Suppressor macrophage treated with lipopolysaccharide for 1 hour (primary cell): ENCODE measurements at places on chromosomes 4 and X.

GRCh38 chr4:5389756-5390310, 318.5 kb downstream of the EVC2 start:
- DNase-seq = no peak

GRCh38 chrX:15739886-15740285, 1.8 kb downstream of the CA5B start:
- DNase-seq = no peak

DNA sequence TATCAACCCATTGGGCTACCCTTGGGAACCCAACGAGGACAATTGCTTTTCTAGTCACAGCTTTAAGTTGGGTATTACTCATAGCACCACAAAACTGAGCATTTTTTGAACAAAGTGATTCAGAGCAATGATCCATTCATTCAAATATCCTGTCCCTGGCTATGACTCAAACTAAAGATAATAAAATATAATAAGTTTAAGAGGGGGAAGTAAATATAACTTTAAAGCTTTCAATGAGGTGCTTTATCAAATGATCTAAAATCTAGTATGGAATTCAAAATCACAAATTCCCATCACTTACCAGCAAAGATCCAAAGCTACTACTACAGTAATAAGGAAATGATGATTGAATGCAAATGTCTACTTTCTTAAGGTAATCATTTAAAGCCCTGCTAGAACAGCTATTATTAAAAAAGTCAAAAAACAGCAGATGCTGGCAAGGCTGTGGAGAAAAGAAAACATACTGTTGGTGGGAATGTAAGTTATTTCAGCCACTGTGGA, 39.8 kb upstream of the S100G start:
- DNase-seq = no peak

DNA sequence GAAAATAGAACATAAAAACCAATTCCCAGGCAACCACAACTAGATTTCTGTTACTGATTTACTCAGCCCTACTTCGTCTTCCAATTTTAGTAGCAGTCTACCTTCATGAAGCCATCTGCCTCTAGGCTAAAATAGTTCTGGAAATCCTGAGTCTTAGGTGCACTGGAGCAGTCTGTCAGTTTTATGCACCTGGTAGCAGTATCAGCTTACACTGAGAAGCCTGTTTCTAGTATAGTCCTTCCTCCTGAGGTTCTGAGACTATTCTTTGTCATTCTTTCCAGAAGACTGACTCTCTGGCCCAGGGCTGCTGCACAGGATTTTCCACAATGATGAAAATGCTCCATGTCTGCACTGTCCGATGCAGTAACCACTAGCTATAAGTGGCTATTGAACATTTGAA, 16.9 kb upstream of the HPRT1 start:
- DNase-seq = no peak

DNA sequence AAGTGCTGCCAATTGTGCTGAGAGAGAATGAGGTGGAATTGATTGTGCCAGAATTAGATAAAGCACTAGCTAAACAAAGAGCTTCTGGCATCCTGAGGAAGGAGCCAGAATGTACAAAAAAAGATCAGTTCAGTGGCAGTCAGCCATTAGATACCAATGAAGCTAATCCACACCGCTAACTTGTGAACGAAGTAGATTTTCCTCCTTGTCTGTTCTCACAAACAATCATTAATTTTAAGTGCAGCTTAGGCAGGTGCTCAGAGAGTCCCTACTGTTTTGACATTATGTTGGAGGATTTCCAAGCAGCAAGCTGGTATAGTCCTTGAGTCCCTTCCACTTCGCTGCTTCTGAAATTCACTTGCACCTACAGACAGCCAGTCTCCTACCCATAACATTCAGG, 617.4 kb downstream of the CENPC start:
- no peak for DNase-seq

GRCh38 chrX:22800360-22800759, 199.4 kb upstream of the DDX53 start:
- DNase-seq = peak; percentile 38

GRCh38 chr4:183589461-183590099, 69.4 kb downstream of the RWDD4 start:
- no peak for DNase-seq

DNA sequence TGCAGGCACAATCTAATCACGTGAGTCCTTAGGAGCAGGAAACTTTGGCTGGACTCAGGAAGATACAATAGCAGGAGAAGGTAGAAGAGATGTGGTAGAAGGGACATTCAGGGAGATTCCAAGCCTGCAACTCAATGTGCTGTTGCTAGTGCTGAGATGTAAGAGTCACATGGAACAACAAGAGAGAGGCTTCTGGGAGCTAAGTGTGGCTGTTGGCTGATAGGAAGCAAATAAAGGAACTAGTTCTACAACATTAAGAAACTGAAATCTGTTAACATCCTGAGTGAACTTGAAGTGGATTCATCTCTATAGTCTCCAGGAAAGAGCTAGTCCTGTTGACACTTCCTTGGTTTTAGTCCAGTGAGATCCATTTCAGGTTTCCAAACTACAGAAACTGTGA, 1207.4 kb downstream of the ADGRL3 start:
- peak; percentile 34 for DNase-seq

DNA sequence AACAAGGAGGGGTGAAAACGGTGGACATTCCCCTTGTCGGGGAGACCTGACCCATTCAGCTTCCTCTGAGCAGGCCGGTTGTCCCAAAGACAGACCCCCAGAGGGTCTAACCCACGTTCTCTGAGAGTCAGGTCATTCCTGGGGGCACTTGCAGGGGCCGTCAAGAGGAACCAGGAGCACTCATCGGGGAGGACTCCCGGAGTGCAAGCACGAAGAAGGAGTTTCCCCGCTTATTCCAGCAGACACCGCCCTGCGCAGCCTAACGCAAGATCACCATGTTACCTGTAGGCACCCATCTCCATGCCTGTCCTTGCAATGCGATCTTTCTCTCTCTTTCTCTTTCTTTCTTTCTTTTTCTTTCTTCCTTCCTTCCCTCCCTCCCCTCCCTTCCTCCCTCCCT, 154.2 kb downstream of the SHOX start:
- DNase-seq = no peak

GRCh38 chr4:78293821-78294301, 236.7 kb downstream of the FRAS1 start:
- no peak for DNase-seq

DNA sequence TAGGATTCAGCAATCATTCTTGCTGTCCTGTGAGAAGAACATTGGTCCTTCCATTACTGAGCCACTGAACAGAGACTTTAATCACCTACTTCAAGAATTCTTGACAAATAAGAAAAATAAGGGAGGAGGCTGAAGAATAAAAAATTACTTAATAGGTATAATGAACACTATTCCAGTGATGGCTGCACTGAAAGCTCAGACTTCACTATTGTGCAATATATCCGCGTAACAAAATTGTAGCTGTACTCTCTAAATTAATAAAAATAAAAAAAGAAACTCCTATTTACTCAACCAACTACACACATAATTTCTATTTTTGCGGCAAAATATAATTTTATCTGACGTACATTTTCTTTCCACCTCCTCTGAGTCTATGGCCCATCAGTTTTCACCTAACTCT, 2441.0 kb downstream of the PCDH7 start:
- DNase-seq = no peak

DNA sequence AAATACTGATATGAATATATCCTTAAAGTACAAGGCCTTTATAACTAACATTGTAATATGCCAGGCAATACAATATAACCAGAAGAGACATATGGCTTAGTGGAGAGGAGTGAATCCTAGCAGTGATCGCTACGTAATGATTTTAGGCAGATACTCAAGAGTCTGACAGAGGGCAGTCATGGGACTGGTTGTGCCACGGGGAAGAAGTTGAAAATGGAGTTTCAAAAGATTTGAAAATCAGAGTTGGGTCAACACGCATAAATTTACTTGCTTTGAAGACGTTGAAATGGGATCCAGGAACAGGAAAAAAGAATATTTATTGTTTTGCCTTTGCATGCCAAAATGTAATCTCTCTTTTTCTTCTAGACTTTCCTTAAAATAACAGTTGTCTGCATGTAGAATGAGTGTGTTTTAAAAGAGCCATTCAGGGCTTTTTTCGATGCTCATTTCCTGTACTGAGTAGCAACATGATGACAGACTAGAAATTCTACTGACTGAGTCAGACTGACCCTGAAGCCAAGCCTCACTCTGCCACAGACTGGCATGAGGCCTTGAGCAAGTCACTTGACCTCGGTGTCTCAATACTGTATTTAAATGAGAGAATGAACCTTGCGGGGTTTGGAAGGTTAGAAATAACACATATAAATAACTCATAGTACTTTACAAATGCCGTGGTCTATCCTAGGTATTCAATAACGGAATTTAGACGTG, 8.1 kb upstream of the SMS start:
- peak; percentile 92 for DNase-seq

DNA sequence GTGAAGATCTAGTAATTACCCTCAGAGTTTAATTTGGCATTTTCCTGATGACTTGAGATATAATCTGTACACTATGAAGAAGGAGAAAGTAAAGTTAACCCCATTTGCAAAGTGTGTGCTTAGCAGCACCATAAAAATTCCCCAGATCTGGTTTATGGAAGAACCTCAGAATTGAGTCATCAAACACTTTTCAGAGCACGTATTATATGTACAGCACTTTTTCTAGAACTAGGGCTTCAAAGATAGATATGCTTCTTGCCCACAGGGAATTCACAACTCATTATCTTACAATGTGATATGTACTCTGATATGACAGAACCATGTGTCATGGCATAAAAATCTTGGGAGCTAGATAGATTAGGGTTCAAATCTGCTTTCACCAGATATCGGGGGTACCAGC, 150.9 kb downstream of the SLC10A7 start:
- no peak for DNase-seq

DNA sequence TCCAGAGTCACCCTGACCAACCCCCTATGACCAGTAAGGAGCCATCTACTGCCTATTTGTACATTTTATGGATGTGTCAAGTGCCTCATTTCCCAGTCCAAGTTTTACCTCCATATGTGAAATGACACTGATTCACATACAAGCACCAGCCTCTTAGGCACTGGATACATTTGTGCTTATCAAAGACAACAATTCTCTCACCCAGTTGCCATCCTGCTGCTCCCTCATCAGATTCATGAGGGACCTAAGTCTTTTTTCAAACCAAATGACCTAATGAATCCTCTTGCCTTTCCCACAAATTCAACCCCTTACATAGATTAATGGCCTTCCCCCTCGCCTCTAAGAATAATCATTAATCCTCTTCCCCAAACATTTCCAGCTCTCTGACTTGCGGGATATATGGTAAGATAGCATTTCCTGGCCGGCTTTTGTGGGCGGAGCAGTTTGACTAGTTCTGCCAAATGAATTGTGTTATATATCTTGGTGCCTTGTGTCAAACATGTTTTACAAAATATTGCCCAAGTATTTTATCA, 233.9 kb downstream of the ARAP2 start:
- no peak for DNase-seq

- DNase-seq = no peak
Measured at GRCh38 chrX:44903830-44904530, 31.0 kb downstream of the KDM6A start.

- DNase-seq = no peak
Measured at GRCh38 chr4:107252571-107252970, 216.5 kb upstream of the DKK2 start.

- peak; percentile 67 for DNase-seq
Measured at GRCh38 chr4:101145021-101145420, 202.3 kb downstream of the PPP3CA start.

DNA sequence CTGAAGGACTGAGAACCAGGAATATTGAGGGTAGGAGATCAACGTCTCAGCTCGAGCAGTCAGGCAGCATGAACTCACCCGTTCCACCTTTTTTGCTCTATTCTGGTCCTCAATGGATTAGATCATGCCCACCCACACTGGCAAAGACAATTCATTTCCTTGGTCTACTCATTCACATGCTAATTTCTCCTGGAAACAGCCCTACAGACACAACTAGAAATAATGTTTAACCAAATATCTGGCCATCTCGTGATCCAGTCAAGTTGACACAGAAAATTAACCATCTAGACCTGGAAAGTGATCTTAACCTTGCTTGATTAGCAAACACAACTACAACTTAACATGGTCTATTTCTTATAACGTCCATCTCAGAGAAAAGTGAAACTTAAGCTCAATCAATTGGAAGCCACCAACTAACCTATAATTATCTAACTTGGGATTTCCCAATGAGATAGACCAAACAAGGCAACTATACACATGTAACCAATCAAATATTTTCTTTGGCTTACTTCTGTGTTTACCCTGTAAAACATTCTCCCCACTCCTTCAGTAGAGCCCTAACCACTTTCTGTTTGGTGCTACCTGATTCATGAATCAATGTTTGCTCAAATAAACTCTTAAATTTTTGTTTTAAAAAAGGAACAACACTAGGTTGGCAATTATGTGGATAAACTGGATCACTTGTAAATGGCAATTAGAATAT, 69.7 kb upstream of the MAMLD1 start:
- DNase-seq = no peak

DNA sequence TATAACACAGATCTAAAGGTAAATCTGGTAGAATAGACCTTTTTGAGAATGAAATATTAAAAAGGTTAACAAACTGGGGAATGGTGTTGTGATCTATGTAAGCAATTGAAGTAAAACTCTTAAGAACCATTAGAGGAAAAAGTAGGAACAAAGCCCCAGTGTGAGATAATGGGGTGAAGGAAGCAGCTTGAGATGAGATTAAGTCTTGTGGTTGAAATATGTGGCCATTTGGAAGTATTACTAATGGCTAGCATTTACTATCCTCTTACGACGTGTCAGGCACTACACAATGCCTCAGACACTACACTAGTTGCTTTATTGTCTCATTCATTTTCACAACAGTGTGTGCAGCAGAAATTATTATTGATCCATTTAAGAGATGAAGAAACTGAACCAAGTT, 25.9 kb upstream of the NDNF start:
- DNase-seq = no peak

DNA sequence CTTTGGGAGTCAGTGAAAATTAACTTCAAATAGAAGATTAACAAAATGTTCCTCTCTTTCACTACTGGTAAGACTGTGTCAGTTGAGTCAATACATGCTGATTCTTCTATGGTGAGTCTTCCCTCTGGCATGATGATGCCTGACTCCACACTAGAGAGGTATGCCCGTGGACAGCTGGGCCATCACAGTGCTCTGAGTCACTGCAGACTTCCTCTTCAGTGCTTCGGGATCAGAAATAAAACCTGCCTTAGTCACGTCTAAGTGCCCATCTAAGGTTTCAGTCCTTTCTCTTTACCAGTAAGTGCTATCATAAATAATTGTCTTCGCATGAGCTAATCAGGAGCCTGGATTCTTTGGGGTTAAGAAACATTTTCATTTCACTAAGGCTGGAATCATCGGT, 1.6 kb upstream of the ASB5 start:
- DNase-seq = peak; percentile 31

DNA sequence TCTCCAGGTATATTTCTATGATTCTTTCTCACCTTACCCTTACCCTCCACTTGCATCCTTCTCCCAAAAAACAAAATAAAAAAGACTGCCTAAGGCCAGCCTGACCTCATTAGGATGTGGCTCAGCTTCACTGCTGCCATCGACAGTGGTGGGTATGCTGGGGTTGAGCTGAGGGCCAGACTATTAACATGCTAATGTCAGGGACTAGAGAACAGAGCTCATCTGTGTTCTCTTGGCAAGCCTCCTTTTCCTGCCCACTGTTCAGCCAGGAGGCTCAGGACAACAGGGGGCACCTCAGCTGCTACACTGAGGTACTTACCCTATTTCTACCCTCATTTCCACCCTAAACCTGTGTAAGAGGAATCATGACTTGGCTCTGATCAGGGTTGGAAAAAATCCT, 59.3 kb downstream of the MSN start:
- no peak for DNase-seq

- no peak for DNase-seq
Measured at GRCh38 chrX:41066391-41066790, 18.9 kb upstream of the USP9X start.
